Mammary microvascular endothelial cell (primary cell): ENCODE measurements at places on chromosomes 4 and X. TPM values are rescaled to one million over a fixed set of nuclear protein-coding genes. Genes with fewer than 3 reads are reported as not detected.

The SYTL5 gene
- total RNA-seq, result 0.05 and 0.13 TPM in 2 replicates

The F8A1 gene
- 4.9 and 6.1 TPM in 2 replicates for total RNA-seq

The ANKRD50 gene
- total RNA-seq, result 23.6 and 24.2 TPM in 2 replicates

The NPY2R gene
- not detected in 2 replicates for total RNA-seq

The SLC39A8 gene
- total RNA-seq, result 5.3 and 6.0 TPM in 2 replicates

The PWWP3B gene
- not detected in 2 replicates for total RNA-seq

The SSX2B gene
- total RNA-seq, result not detected in 2 replicates

The VCX3B gene
- total RNA-seq, result not detected in 2 replicates

The CISD2 gene
- total RNA-seq, result 16.5 and 24.4 TPM in 2 replicates

The IL9R gene
- total RNA-seq, result 0.07 TPM in 1 of 2 replicates, not detected in the other

The LRP2BP gene
- total RNA-seq, result 0.15 and 1.1 TPM in 2 replicates

The BST1 gene
- total RNA-seq, result 58.4 and 61.7 TPM in 2 replicates

The ADAMTS3 gene
- total RNA-seq, result 0.80 and 0.94 TPM in 2 replicates

The ERAS gene
- not detected in 2 replicates for total RNA-seq

The AMELX gene
- not detected in 2 replicates for total RNA-seq

The KLF8 gene
- total RNA-seq, result 1.00 and 1.4 TPM in 2 replicates

The PRR27 gene
- not detected in 2 replicates for total RNA-seq

The FAM47A gene
- not detected in 2 replicates for total RNA-seq

The KCND1 gene
- 0.05 TPM in 1 of 2 replicates, not detected in the other for total RNA-seq

The ALB gene
- total RNA-seq, result not detected in 2 replicates

The VEGFC gene
- total RNA-seq, result 28.6 and 37.3 TPM in 2 replicates

The ADH7 gene
- total RNA-seq, result not detected in 2 replicates
